Activated T-cell treated with anti-CD3 and anti-CD28 coated beads for 24 hours (primary cell): ENCODE measurements at places on chromosomes 5 and 9.

DNA sequence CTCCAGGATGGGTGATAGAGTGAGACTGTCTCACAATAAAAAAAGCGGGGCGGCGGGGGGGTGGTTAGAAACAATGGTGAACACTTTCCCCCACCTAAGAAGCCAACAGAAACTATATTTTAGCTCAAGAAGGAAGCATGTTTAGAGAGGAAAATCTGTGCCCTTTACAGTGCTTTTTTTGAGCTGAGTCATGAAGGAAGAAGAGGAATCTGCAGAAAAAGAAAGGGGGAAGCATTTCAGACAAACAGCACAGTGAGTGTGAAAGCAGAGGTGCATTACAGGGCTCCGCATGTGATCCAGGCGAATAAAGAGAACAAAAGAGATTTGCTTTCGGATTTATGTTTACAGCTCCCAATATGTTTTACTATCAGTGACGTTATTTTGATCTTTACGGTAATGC, 1504.6 kb upstream of the WWC1 start:
- DNase-seq = no peak

DNA sequence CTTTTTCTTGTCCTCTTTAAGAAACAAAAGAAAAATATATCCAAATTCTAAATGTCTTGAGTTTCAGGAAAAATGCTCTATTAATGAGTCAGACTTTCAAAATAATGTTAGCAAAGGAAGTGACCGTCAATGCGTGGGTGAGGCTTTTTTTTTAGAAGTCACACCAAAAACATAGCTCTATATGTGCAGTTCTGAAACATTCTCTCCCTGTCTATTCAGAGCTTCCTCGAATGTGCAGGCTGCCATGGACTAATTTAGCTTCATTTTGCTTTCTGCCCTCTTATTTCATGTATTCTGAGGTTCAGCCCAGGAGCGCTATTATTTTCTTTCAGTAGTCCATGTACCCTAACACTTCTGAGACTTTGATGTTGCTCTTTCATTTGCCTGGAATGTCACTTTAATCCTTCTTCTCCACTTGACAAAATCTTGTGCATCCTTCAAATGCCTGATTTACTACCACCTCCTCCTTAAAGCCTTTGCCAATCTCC, 72.5 kb upstream of the RASA1 start:
- no peak for DNase-seq

DNA sequence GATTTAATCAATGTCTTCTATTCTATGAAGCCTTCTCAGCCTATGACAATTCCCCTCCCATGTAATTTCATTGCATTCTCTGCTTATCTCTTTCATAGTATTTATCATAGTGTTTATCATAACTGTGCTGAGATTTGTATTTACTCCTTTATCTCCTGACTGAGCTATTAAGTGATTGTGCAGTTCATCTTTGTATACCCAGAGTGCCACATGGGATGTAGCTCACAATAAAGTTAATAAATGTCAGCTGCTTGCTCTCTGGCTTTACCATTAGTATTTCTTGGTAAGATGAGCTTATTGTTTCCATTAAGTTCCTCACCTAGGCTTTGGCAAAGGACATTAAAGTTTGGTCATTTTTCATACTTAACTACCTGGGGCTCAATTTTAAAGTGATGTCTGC, 275.1 kb upstream of the MPDZ start:
- DNase-seq = no peak

GRCh38 chr9:115986508-115986907, 167.1 kb upstream of the PAPPA start:
- no peak for DNase-seq

DNA sequence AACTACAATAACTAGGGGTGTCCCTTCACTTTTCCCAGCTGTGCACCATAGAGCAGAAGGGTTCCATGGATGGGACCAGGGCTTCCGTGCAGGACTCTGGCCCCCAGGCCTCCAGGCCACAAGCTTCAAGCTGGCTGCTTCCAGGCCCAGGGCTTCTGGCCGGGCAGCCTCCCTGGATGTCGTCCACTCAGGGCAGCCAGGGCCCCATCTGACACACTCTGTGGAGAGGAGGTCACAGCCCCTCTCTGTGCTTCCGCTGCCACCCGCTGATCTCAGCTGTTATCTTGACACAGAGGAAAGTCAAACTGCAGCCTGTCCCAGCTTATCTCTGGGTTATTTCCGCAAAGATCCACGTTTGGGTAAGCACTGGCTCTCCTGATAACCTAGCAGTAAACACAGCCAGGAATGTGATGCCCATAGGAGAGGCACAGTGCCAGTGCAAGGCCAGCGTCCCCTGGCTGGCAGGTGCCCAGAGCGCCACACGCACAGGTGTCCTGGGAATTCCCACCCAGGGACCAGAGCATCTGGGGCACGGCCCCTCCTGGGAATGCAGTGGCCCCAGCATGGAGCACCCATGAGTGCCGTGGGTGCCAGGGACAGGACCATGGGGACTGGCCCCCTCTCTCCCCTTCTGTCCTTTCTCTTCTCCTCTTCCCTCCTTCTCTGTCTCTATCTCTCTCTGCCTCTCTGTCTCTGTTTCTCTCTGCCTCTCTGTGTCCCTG, 15.6 kb upstream of the SLC6A19 start:
- no peak for DNase-seq

DNA sequence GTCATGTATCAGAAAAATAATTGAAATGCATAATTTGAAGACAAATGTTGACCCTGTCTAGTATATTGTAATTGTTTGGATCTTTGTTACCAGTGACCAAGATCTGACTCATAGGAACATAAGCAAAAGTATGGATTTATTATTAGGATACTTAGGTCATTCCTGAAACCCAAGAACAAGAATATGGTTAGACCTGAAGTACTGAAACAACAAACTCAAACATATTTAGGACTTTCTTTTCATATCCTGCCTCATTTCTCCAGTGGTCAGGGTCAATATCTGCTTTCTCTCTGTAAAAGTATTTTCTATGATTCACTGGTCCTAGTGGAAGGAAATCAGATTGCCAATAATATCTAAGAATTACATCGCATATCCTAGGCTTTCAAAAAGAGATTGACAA, 1937.1 kb upstream of the WWC1 start:
- no peak for DNase-seq

GRCh38 chr5:55073211-55073610, 29.2 kb upstream of the GZMA start:
- DNase-seq = no peak

GRCh38 chr5:173785400-173785799, 102.7 kb upstream of the CPEB4 start:
- DNase-seq = no peak

GRCh38 chr9:11537566-11537965, 924.8 kb upstream of the PTPRD start:
- no peak for DNase-seq

- no peak for DNase-seq
These were observed 23.1 kb upstream of the ADRA1B start for GRCh38 chr5:159893040-159893695.

DNA sequence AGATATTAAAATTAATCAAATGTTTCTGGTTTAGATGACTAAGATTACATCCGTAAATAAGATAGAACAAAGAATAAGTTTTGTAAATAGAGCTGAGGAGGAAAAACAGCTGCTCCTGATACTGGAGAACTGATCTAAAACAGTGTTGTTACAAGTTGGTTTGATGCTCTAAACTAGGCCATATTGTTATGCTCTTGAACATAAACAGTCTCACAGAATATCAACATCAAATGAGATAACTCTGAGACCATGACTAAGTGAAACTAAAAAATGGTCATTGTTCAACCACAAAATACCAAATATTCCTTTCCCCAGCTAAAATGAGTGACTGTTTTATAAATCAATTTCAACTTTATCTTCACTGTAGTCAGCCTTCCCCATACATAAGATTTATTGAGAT, 16.5 kb upstream of the SRFBP1 start:
- DNase-seq = no peak

DNA sequence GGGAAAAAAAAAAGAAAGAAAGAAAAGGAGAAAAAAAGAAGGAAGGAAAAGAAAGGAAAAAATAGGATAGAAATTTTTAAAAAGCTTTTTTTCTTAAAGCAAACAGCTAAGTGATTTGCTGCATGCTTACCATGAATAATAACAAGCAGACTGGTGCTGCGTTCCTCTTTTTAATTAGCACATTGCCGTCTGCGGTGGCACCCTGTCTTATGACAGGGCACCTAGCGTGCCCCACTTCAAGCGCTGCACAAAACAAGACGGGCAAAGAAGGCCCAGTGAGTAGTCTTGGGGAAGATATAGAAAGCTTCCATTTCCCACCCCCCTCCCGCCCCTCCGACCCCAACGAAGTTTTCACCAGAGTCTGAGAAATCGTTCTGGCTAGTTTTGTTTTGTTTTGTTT, 513.9 kb downstream of the ZNF608 start:
- DNase-seq = no peak

DNA sequence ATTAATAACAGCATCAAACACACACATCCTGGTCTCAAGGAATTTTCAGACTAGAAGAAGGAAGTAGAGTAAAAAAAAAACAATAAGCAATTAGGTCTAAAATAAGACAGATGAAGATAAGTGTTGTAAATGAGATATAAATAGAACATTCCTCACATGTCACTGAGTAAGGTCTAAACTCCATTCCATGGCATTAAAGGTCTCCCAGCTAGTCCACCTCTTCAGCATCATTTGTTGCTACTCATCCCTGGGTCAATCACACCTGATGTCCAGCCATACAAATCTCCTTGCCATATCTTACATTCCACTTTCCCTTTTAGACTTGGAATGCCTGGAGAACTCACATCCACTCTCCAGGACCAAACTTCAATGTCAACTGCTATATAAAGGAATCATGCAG, 214.1 kb upstream of the KLF4 start:
- no peak for DNase-seq

DNA sequence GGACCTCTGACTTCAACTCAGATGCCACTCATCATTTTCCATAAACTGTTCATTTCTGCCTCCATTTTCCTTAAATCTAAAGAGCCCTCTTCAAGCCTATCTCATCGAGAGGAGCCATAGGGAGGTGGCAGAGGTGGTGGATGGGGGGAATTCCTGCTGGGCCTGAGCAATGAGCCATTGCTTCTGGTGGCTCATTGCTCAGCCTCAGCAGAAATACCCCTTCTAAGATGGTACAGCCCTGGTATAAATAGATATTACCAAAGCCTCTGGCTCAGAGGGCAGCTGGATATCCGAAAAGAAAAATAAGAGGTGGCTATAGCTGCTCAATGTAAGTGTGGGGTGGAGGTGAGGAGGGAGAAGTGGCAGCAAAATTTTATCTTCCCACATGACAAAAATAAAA, 313.5 kb downstream of the CAAP1 start:
- DNase-seq = no peak

DNA sequence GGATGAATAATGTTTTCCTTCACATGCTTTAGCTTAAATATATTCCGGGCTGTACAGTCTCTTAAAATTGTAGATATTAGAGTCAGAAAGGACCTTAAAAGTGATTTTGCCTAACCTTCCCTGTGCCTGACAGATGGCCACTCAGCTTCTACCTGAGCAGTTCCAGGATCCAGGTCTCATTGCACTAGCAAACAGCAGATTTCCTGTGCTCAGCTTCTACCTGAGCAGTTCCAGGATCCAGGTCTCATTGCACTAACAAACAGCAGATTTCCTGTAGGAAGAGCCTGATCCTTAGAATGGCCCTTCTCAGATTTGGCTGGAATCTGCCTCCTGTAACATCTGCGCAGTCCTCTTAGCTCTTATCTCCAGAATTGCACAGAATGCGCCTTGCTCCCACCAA, 219.8 kb downstream of the AOPEP start:
- no peak for DNase-seq

DNA sequence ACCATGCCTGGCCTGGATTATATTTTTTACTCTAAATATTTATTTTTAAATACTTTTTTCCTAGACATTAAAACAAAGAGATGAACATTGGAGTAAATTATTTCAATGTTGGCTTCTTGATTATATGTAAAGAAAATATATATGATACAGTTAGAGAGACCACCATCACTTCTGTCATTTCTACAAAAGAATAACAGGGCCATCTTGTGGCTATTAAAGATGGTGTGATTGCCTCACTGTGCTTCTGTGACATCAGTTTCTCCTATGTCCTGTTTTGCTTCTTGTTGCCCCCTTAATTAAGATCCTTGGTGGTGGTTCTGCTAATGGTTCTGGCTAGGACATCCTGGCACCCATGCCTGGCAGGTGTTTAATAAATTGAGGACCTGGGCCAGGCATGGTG, 32.9 kb downstream of the NDFIP1 start:
- DNase-seq = no peak

- no peak for DNase-seq
These were observed 49.0 kb upstream of the ATG10 start for GRCh38 chr5:81922854-81923279.

DNA sequence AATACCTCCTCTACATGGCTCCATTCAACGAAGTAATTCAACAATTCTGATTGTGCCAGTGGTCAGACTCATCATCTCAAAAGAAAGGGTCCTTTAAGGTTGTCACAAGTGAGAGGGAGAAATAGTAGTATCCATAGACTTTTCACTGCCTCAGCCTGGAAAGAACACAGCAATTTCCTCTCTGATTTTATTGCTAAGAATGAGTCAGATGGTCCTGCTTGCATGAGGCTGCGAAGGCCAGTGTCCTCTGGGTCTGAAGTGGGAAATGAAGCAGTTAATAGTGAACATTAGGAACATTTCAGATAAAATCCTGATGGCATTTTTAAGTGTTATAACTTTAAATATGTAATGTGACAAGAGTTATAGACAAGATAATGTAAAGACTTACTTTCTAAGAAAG, 979.0 kb downstream of the EFNA5 start:
- no peak for DNase-seq

GRCh38 chr5:174744896-174745295, 20.5 kb downstream of the MSX2 start:
- DNase-seq = no peak

DNA sequence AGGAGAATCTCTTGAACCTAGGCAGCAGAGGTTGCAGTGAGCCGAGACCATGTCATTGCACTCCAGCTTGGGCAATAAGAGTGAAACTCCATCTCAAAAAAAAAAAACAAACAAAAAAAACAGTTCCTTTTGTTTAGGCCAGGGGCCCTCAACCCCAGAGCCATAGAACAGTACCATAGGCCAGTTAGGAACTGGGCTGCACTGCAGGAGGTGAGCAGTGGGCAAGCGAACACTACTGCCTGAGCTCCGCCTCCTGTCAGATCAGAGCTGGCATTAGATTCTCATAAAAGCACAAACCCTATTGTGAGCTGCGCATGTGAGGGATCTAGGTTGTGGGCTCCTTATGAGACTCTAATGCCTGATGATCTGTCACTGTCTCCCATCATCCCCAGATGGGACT, 49.1 kb upstream of the SUB1 start:
- DNase-seq = no peak

DNA sequence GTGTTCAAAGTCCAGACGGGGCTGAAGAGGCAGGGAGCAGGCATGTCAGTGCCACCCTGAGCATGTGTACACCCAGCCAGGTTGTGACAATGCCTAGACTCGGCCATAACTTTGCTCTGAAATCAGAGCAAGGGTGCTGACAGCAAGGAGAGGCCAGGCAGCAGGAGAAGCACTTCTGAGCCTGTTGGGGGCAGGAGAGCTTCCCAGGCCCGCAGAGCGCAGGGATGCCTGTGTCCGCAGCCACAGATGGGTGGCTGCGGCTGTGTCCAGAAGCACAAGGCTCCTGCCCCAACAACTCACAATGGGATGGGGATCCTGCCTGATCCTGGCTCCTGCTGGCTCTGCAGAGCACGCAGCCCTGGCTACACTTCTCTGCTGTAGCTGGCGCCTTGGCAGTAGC, 373.9 kb downstream of the CHSY3 start:
- no peak for DNase-seq

- DNase-seq = no peak
These were observed 110.1 kb downstream of the MARCHF3 start for GRCh38 chr5:126920291-126920690.
